Hindlimb muscle (tissue), 1 donor: ENCODE measurements at places on chromosomes 1 and 21.

DNA sequence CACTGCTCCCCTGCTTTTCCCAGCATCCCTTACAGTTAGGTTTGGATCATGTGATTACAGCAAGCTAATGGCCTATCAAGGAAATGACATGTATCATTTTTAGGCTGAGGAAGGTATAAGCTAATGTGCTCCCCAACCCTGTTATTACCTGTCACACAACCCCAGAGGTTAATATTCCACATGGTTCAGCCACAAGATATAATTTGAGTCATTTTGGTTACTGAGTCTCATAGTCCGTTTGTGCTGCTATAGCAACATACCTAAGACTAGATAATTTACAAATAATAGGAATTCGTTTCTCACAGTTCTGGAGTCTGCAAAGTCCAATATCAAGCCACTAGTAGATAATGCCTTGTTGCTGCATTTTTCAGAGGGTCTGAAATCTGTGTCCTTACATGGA, 29.1 kb upstream of the SLC16A1 start:
- no peak for DNase-seq

DNA sequence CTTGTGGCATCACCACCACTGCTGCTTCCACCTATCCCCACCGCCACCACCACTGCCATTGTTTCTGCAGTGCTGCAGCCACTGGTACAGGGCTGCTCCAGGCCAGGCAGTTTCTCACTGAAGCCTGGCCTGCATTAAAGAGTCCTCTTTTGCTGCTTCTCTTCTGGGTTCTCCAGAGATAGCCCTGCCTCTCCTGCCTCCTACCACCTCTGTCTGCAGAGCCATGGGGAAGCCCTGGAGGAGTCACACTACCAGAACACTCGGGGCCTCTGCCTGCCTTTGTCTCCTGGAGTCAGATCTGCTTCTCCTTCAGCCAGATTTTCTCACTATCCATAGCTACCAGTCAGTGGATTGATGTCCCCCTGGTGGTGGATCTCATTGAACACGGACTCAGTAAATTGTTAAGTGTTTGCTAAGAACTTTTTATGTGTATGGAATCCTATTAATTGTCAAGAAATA, 37.7 kb upstream of the DDAH1 start:
- peak; percentile 57 for DNase-seq

GRCh38 chr1:41484402-41485241, at the start of gene EDN2:
Gene EDN2, minus strand, starts transcription at chr1:41484683. Its CDS starts 82 bp downstream, at chr1:41484601.
- no peak for DNase-seq

- no peak for DNase-seq
Observed at GRCh38 chr1:204331275-204331674, 28.5 kb downstream of the PLEKHA6 start.

- DNase-seq, result peak; percentile 34
Observed at GRCh38 chr1:93317207-93317606, 28.5 kb upstream of the DR1 start.

- peak; percentile 84 for DNase-seq
Observed at GRCh38 chr1:28602536-28603439, 10.7 kb downstream of the RAB42 start.

GRCh38 chr1:90919900-90920299, 101.9 kb downstream of the ZNF644 start:
- no peak for DNase-seq

DNA sequence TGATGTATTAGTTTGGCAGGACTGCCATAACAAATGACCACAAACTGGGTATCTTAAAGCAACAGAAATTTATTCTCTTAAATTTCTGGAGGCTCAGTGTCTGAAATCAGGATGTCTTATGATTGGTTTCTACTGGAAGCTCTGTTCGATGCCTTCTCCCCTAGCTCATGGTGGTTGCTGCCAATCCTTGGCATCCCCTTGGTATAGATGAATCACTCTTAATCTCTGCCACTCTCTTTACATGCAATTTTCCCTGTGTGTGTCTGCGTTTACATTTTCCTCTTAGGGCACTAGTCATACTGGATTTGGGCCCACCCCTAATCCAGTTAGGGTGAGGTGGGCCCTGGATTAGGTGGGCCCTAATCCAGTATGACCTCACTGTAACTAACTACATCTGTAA, 54.7 kb upstream of the MPC2 start:
- no peak for DNase-seq

DNA sequence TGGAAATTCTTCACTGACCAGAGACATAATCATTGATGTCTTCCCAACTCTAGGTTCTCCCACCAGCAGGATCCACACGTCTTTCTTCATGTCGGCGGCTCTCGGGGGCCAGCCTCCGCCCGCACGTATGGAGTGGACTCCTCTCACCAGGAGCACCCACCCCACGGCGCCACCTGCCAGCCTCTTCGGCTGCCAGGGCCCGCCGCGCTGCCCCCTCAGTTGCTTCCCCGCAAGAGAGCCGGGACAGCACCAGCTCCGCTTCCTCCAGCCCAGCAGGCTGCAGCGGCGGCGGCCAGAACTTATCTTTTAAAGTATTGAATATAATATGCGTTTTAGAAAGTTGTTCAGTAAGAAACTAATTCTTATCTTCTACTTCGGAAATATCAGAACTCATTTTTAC, 273.5 kb downstream of the LIPI start:
- no peak for DNase-seq

DNA sequence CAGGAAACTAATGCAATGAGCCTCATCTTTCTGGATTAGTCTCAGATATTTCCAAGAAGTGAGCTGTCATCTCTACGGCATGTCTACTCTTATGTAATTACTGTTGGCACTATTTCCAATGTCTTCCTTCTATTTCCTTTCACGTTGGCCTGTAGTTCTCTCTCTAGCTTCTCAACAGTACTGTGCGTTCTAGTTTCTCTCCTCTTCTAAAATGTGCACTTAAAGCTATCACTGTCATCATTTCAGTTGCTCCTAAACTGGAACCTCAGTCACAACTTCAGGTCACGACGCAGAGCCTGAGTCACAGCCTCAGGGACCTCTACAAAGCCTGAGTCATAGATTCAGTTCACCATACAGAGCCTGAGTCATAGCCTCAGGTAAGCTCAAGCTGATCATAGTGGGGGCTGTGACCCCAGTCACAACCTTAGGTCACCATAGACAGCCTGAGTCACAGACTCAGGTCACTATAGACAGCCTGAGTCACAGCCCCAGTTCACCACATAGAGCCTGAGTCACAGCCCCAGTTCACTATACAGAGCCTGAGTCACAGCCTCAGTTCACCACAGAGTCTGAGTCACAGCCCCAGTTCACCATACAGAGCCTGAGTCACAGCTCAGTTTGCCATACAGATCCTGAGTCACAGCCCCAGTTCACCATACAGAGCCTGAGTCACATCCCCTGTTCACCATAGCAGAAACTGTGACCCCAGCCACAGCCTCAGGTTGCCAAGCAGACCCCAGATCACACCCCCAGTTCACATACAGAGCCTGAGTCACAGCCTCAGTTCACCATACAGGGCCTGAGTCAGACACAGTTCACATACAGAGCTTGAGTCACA, 13.0 kb downstream of the WNT9A start:
- no peak for DNase-seq

- no peak for DNase-seq
Observed at GRCh38 chr1:178330153-178330552, 166.6 kb downstream of the CLEC20A start.

GRCh38 chr1:156283521-156283920, 604 bp upstream of the TMEM79 start:
- no peak for DNase-seq

- DNase-seq, result no peak
Observed at GRCh38 chr1:85448358-85448757, 16.6 kb downstream of the DDAH1 start.

- DNase-seq, result no peak
Observed at GRCh38 chr1:160522622-160523345, at the start of gene SLAMF6. Gene SLAMF6, minus strand, starts transcription at chr1:160523255. Its CDS starts 63 bp downstream, at chr1:160523192.

DNA sequence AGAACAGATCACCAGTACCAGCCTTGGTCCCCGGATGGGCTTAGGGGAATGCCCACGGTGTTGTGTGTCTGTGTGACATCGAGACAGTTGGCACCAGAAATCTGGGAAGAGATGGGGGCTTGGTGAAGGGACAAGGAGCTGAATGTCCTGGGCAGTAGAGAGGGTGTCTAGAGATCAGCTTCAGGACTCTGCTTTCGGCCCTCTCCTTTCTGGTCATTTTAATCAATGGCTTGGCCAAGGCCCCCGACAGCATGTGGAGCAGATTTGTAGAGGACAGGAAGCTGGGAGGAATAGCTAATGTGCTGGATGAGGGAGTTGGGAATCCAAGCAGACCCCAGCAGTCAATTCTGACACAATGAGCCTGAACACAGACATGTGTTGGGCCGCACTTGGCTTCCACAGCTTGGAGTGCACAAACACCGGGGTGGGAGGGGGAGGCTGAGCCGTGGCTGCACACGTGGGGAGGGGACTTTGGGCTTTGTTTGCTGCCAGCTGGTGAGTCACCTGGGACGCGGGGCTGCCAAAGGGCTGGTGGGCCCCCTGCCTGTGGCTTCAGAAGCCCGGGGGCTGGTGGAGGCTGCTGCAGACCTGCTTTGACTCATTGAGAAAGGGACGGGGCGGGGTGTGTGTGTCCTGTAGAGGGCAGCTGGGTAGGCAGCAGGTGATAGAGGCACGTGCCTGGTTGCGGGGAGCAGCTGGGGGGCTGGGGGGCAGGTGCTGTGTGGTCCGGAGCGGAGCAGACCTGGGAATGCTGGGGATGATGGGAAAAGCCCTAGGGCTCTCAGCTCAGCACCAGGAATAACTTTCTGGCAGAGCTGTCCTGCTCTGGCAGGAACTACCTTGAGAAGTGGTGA, 20.9 kb downstream of the SLC1A7 start:
- DNase-seq, result peak; percentile 82

DNA sequence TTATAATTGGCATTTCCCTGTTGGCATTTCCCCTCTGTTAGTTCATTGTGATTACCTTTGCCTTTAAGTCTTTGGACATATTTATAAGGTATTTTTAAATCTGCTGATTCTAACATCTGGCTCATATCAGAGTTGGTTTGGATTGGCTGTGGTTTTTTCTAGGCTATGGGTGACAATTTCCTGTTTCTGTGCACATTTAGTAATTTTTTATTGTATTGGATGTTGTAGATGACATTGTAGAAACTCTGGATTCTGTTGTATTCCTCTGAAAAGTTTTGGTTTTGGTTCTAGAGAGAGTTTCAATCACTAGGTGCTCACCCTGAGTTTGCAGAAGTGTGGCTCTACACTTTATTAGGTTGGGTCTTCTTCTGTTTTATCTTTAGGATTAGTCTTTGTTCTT, 110.1 kb upstream of the ARHGEF16 start:
- no peak for DNase-seq

DNA sequence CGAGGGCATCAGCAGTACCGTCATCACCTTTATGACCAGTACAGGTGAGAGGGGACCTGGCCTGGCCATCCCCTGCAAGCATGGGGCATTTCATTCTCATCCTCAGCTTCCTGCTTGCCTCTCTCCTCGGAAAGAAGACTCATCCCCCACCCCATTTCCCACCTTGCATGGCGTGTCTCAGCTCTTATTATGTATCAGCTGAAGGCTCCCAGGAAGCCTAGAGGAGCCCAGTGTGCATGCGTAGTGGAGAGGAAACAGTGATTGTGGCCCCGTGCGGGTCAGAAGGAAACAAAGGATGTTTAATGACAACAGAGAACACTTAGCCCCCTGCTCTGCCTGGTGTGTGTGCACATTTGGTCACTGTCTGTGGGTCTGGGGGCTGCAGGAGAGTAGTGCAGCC, 40.3 kb upstream of the CNTN2 start:
- DNase-seq, result no peak

DNA sequence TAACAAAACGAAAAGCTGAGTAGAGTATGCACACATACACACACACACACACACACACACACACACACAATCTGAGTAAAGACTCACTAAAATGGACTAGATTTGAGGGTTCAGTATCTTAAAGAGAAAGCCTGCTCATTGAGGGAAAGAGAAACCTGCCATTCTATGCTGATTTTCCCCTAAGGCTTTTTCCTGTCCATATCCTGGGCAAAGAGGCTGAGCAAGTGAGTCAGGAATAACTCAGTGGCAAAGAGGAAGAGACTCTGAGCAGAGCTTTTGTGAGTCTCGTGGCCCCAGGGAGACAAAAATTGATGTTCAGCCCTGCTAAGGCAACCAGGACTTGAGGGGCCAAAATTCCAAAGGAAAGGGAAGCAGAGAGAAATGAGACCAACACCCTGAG, 37.3 kb upstream of the RUNX1 start:
- no peak for DNase-seq
